Muscle of leg (tissue), 16 donors: ENCODE measurements at places on chromosomes 1 and 21. TPM values are rescaled to one million over a fixed set of nuclear protein-coding genes. Genes with fewer than 3 reads are reported as not detected.

GRCh38 chr1:241964550-241965282 lies 7.1 kb downstream of the BECN2 start:
- H3K27me3 ChIP-seq: no peaks in the 10 kb centered on the region
- peak; percentile 19 for DNase-seq
- H3K4me1 ChIP-seq: no peaks in the 10 kb centered on the region
- no peak overlapping the region for H3K27ac ChIP-seq
- no peaks in the 10 kb centered on the region for H3K36me3 ChIP-seq

GRCh38 chr21:33968080-33968994 lies 52.7 kb upstream of the ATP5PO start:
- H3K27ac ChIP-seq: peak overlapping the region; percentile 29
- no peaks in the 10 kb centered on the region for H3K27me3 ChIP-seq
- DNase-seq: no peak
- peaks cover 8% of the 10 kb centered on the region for H3K4me1 ChIP-seq
- no peaks in the 10 kb centered on the region for H3K36me3 ChIP-seq

- H3K27me3 ChIP-seq: peaks cover 3% of the 10 kb centered on the region
- no peak for DNase-seq
- H3K36me3 ChIP-seq: no peaks in the 10 kb centered on the region
- H3K4me1 ChIP-seq: peaks cover 2% of the 10 kb centered on the region
These were observed 25.6 kb upstream of the PRDM2 start for GRCh38 chr1:13674377-13674776.

GRCh38 chr1:93740601-93741031 lies 59.0 kb upstream of the BCAR3 start:
- H3K27ac ChIP-seq: peak overlapping the region; percentile 49
- H3K36me3 ChIP-seq: no peaks in the 10 kb centered on the region
- H3K27me3 ChIP-seq: no peaks in the 10 kb centered on the region
- H3K4me1 ChIP-seq: peaks cover 28% of the 10 kb centered on the region
- no peak overlapping the region for H3K4me3 ChIP-seq
- DNase-seq: peak; percentile 88

The OLFML2B gene
- 78.4 TPM for total RNA-seq

The UBL4B gene
- total RNA-seq: not detected

DNA sequence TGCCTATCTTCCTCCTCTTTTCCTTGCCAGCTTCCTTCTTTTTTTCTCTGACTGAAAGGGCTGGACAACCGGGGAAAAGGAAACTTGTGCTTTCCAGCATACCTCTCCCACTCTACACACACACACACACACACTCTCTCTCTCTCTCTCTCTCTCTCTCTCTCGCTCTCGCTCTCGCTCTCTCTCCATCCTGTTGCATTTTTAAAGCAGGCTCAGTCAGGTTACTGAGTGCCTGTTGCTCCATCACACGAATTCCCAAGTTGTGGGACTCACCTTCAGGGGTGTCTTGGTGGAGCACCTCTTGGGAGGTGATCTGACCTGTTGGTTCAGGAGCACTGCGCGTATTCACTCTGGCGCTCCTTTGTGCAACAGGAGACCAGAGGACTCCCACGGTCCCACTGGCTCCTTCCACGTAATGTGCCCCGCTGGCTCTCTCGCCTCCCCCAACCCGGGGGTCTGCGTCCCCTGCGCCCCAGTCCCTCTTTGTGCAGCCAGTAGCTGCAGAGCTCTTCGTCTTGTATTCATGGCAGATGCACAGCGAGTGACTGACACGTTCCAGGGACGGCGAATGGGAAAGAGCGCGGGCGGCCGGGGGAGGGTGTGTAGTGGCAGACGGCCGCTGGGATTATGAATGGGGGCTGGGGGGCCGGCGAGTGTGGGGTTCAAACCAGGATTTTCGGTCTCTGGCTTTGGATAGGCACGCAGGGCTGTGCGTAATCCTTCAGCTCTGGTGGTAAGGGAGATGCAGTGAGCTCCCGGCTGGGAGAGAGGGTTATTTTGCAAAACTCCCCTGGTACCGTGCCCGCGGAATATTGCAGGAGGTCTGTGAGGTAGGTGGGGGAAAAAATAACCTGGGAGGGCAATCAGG lies 660 bp upstream of the PDE4B start:
- no peak for DNase-seq
- H3K36me3 ChIP-seq: no peaks in the 10 kb centered on the region
- peaks cover 6% of the 10 kb centered on the region for H3K4me1 ChIP-seq
- no peak overlapping the region for H3K27ac ChIP-seq
- H3K27me3 ChIP-seq: peaks cover 28% of the 10 kb centered on the region

DNA sequence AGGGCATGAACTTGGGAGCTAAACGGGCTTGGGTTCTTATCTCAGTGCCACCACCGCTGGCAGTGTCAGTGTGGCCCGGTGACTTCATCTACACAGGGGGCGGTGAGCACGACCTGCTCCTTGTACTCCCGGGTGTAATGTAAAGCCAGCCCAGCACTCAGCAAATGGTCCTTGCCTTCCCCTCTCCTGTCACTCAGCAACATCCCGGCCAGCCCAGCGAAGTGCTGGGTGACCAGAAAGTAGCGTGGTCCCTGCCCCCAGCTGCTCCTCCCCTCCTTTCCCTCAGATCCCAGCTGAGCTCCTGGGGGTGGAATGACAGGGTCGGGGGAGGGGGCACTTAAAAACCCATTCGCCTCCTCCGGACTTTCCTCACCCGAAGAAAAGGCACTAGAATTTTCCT lies 7.2 kb downstream of the KCNN3 start:
- H3K27ac ChIP-seq: no peak overlapping the region
- no peak overlapping the region for H3K4me3 ChIP-seq
- DNase-seq: no peak
- H3K27me3 ChIP-seq: peaks cover 9% of the 10 kb centered on the region
- peaks cover 93% of the 10 kb centered on the region for H3K4me1 ChIP-seq

The G0S2 gene
- total RNA-seq: 5.4 TPM

The KRTAP19-1 gene
- total RNA-seq: not detected

DNA sequence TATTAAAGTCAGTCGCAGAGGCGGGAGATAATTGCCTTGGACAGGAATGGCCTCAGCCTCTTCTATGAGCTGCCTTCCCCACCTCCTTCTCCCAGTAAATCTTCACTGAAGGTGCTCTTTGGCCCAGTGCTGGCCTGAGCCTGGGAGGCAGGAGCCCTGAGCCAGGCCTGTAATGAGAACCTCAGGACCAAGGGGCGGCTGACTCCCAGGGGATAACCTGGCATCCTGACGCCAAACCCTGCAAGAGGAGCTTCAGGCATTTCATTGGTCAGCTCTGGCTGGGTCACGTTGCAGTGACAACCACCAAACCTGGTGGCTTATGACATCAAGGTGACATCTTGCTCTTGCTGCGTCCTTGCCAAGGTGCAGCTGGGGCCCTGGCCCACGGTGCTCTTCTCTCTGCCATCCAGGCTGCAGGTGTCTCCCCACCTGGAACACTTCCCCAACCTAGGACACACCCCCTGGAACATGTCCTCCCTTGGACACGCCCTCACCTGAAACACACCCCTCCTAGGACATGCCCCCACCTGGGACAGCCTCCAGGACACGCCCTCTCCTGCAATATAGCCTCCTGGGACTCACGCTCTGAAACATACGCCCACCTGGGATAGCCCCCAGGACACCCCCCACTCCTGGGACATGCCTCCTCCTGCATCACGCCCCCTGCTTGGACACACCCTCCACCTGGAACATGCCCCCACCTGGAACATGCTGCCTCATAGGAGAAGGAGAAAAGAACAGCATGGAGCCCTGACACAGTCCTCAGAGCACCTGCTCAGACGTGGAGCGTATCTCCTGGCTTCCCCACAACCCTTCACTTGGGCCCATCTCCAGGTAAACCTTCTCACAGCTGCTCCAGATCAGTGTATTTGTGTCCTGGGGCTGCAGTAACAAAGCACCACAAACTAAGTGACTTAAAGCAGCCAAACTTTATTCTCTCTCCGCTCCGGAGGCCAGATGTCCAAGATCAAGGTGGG lies 333.6 kb downstream of the NPHP4 start:
- no peak for DNase-seq
- H3K27me3 ChIP-seq: peaks cover 3% of the 10 kb centered on the region
- H3K27ac ChIP-seq: no peak overlapping the region

- no peaks in the 10 kb centered on the region for H3K4me1 ChIP-seq
- H3K4me3 ChIP-seq: peak overlapping the region; percentile 96
- H3K27ac ChIP-seq: peak overlapping the region; percentile 96
- H3K27me3 ChIP-seq: no peaks in the 10 kb centered on the region
These were observed 601 bp downstream of the CEPT1 start for GRCh38 chr1:111140680-111140967.

DNA sequence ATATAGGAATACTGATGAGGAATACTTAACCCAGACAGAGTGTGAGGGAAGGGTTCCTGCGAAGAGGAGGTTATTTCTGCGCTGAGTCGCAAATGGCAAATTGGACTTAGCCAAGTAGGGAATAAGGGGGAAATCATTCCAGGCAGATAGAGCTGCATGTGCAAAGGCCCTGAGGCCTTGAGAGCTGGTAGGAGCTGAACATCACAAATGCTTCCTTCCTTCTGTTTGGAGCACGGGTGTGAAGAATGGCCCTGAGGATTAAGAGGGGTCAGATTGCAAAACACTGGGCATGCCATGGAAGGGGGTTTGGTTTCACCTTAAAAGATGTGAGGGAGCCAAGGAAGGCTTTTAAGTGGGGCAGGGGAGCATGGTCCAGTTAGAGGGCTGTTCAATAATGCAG lies 12.4 kb downstream of the IER5 start:
- no peaks in the 10 kb centered on the region for H3K27me3 ChIP-seq
- no peak for DNase-seq
- peaks cover 58% of the 10 kb centered on the region for H3K4me1 ChIP-seq
- no peak overlapping the region for H3K4me3 ChIP-seq
- no peaks in the 10 kb centered on the region for H3K36me3 ChIP-seq

The NPL gene
- 6.3 TPM for total RNA-seq

- H3K4me1 ChIP-seq: no peaks in the 10 kb centered on the region
- no peak for DNase-seq
- no peak overlapping the region for H3K4me3 ChIP-seq
- H3K27ac ChIP-seq: no peak overlapping the region
- H3K36me3 ChIP-seq: no peaks in the 10 kb centered on the region
These were observed 11.1 kb upstream of the C8A start for GRCh38 chr1:56843544-56843943.

DNA sequence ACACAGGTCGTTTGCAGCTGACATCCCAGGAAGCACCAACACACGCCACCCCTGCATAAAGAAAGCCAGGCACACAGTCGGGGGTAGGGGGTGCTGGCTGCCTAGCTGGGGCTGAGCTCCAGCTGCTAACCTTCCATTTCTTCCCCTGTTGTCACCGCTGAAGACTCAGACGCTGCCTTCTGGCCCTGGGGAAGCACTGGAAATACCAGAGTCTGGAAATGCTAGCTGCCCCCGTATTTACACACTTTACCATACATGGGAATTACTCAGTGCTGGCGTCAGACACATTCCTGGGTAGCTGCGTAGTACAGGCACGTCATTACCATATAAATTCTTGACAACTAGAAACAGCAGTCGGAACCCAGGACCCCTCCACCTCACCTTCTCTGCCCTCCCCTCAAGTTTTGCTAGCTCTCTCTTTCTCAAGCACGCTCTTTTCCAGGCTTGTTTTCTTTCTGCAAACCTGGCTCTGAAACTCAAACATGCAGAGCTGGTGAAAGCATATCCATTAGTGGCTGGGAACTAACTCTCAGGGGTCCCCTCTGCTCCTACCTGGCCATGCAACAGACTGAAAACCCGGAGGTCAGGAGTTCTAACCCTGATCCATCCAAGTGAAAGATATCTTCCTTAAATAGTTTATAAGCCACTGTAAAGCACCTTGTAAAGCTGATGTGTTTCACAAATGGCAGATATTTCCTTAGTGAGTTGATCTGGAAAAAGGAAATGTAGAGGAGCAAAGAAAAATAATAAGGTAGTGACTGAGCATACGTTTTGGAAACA lies 3.3 kb downstream of the CSRP1 start:
- H3K4me1 ChIP-seq: peaks cover 63% of the 10 kb centered on the region
- DNase-seq: peak; percentile 88
- H3K36me3 ChIP-seq: peaks cover 3% of the 10 kb centered on the region
- H3K4me3 ChIP-seq: no peak overlapping the region
- no peaks in the 10 kb centered on the region for H3K27me3 ChIP-seq

DNA sequence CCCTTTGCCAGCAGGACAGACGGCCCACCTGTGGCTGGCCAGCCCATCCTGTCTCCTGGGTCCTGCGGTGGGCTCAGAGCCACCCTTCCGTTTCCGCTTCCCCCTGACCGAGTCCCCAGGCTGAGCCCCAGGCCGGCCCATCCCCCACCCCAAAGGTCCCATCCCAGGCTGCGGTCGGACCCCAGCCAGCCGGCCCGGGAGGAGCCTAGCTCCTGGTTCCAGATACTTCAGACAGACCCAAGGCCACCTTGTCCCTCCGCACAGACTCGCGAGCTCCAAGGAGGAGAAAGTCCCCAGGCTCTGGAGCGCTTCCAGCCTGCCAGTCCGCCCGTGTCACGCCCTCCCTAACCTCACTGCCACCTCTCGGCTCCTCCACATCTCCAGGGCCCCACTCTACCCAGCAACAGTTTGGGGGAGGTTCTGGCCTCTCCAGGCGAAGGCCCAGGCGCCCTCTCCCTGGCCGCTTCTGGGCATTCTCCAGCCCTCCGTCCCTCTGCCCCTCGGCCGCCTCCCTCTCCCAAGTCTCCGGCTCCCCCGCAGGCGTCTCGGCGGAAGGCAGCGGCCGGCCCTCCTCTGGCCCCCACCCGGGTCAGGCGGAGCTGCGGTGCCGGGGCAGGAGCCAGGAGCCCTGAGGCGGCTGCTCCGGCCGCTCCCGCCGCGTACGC lies 835 bp downstream of the LRRN2 start:
- DNase-seq: peak; percentile 20
- no peaks in the 10 kb centered on the region for H3K36me3 ChIP-seq
- peak overlapping the region; percentile 47 for H3K4me3 ChIP-seq
- no peak overlapping the region for H3K27ac ChIP-seq
- peaks cover 34% of the 10 kb centered on the region for H3K27me3 ChIP-seq
